Type B pancreatic cell (in vitro differentiated cells): ENCODE measurements at places on chromosomes 7 and 10. TPM values are rescaled to one million over a fixed set of nuclear protein-coding genes. Genes with fewer than 3 reads are reported as not detected.

Gene AKR1C1
- 14.5 and 18.6 TPM in 2 replicates for total RNA-seq

Gene CALN1
- total RNA-seq, result 1.6 and 1.9 TPM in 2 replicates

Gene TMEM270
- 0.57 TPM in 1 of 2 replicates, not detected in the other for total RNA-seq

Gene CPXM2
- 15.0 and 51.1 TPM in 2 replicates for total RNA-seq

DNA sequence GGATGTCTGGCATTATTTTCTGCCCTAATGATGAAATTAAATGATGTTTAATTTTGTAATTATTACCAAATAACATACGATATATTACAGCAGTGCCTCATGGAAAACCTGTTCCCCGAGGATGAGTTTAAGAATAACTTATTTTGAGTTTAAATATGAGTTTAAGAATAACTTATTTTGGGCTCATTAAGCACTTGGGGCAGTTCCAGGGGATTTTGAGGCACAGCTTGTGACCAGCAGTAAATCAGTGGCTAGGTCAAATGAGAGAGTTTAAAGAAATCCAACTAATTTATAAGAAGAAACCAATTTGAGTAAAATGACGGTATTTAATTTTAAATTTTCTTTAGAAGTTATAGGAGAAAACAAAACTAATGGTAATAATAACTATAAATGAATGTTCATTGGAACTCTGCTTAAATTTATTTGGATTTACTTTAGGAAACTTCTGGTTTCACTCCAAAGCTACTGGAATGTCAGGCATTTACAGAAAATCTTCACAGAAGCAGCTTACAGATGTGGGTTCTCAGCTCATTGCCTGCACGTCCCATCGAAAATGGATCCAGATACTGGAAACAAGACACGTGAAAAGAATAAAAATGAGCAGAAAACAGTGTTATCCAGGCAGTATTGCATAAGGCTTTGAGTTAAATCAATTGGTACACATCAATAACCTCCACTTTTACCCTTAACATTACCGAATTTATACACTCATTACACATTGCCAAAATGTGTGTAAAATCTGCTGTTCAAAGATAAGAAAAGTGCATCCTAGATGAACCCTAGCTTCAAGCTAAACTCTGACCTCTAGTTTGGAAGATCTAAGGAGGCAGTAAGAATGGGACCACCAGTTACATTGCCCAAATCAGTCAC is 784.5 kb upstream of the IGFBP3 start:
- DNase-seq, result no peak

- DNase-seq, result no peak
These were observed 1.7 kb downstream of the TRIM8 start for GRCh38 chr10:102645741-102646609.

Gene SFRP4
- 0.14 and 4.4 TPM in 2 replicates for total RNA-seq

DNA sequence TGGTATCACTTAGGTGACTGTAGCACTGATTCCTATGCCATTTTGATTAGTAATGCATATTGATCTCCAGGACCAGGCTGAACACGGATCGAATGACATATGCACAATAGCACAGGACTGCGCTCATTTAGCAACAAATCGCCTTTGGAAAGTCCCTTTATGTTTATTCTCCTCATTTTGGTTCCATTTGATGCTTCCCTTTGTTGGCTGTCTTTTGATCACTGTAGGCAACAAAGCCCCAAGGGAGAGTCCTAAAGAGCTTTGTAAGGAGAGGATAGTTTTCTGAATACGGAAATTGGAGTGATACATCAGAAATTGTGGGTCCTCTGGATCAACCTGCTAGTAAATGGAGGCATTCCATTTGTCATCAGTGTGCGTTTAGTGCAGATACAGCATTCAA is 1111.4 kb downstream of the SORCS1 start:
- DNase-seq, result no peak

DNA sequence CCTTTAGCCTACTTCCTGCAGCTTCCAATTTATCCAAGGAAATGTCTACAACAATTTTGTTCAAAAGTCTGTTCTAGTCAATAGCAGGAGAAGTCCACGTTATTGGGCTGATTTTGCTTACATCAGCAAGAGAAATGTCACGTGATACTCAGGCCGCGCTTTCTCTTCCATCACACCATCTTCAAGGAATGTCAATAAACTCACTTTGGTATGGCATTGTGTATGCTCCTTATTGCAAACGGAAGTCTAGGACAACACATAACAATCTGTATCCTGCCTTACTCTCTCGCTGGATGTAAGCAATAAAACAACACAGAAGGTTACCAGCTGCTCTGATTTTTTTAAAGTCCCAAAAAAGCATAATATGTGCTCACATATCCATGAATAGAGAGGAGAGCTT is 17.1 kb upstream of the STK17A start:
- no peak for DNase-seq

GRCh38 chr7:216360-217300 is 24.3 kb downstream of the FAM20C start:
- no peak for DNase-seq

Gene TEX36
- not detected in 2 replicates for total RNA-seq

Gene ANLN
- total RNA-seq, result 23.8 and 68.3 TPM in 2 replicates

- DNase-seq, result no peak
These were observed 126.7 kb upstream of the CALN1 start for GRCh38 chr7:72538856-72539255.

Gene LIPJ
- total RNA-seq, result 0.12 and 0.29 TPM in 2 replicates

DNA sequence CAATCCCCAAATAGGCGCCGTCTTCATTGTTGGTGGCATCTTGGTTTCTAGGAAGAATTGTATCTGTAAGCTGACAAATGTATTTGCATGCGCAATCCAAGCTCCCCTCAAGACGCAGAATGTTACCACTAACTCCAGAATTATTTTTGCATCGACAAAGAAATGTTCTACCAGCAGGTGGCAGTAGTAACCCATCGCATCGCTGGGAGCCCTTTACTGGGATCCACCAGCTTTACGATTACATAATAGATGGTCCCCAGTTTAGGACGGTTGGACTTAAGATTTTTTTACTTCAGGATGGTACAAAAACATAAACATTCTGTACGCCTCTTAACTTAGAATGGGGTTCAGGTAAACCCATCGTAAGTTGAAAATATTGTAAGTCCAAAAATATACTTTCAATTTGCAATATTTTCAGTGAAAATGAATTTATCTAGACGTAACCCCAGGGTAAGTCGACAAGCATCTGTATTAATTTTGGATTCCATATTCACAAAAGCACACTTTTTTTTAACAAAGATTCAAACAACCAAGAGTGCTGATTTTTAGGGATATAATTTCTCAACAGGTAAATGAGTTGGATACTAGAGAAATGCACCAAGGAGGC is 114.0 kb upstream of the COBL start:
- no peak for DNase-seq

DNA sequence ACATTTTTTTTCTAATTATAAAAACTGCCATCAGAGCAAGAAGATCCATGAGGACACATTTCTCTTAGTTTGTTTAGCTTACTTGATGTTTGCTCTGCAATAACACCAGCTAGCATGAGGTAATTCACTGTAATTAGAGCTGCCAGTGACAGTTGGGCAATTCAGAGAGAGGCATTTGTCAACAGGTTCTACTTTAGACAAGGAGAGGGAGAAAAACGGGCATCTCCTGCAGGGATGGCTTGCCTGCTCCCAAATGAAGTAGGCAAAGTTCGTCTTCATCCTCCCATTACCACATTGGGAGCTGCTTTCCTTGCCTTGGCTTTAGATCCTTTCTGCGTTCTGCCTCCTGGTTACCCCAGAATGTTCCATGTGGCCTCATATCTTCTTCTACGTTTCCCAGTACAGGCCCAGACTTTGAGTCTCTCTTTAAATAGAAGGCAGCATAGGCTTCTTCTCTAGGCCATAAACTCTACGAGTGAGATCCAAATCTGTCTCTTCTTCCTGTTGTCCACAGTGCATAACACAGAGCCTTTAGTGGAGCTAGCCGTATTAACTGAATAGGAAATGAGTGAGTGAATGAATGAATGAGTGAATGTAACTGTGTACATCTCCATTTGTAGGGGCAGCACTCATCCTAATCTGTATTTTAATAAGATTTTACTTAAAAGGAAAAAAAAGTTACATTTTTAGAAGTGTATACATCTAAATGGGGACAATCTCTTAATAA is 21.2 kb downstream of the ASB15 start:
- no peak for DNase-seq

Gene GPR146
- total RNA-seq, result 1.2 TPM in 2 replicates

DNA sequence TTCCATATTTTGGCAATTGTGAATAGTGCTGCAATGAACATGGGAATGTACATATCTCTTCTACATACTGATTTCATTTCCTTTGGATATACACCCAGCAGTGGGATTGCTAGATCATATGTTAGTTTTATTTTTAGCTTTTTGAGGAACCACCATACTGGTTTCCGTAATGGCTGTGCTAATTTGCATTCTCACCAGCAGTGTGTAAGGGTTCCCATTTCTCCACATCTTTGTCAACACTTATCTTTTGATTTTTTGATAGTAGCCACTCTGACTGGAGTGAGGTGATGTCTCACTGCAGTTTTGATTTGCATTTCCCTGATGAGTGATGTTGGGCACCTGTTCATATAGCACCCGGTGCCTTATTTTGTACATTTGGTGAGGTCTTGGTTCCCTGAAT is 519.6 kb downstream of the REEP3 start:
- no peak for DNase-seq

GRCh38 chr7:110877016-110877415 is 213.9 kb upstream of the LRRN3 start:
- no peak for DNase-seq

- DNase-seq, result no peak
These were observed 81.3 kb upstream of the CUX1 start for GRCh38 chr7:101736084-101736483.

- DNase-seq, result no peak
These were observed 428.4 kb upstream of the TEX47 start for GRCh38 chr7:89223900-89224395.

Gene WAPL
- 41.3 and 42.4 TPM in 2 replicates for total RNA-seq

- DNase-seq, result no peak
These were observed at the start of gene LRCH4 for GRCh38 chr7:100585511-100586265. Gene LRCH4 (minus strand): TSS chr7:100586129. CDS start chr7:100586100, 29 bp downstream.

- no peak for DNase-seq
These were observed 196.8 kb downstream of the REEP3 start for GRCh38 chr10:63718006-63718405.

DNA sequence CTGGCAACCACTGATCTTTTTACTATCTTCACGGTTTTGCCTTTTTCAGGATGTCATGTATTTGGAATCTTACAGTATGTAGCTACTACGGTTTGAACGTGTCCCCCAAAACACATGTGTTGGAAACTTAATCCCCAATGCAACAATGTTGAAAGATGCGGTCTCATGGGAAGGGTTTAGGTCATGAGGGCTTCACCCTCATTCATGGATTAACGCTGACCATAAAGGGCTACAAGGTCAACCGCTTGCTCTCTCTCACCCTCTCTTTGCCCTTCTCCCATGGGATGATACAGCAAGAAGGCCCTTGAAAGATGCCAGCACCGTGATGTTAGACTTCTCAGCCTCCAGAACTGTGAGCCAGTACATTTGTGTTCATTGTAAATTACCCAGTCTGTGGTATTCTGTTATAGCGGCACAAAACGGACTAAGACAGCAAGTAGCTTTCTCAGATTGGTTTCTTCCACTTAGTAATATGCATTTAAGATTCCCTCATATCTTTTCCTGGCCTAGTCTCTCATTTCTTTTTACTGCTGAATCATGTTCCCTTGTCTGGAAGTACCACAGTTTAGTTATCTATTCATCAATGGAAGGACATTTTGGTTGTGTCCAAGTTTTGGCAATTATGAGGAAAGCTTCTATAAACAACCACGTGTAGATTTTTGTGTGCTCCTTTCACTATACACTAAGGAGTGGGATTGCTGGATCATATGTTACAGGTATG is 3.0 kb upstream of the CRYGN start:
- no peak for DNase-seq

DNA sequence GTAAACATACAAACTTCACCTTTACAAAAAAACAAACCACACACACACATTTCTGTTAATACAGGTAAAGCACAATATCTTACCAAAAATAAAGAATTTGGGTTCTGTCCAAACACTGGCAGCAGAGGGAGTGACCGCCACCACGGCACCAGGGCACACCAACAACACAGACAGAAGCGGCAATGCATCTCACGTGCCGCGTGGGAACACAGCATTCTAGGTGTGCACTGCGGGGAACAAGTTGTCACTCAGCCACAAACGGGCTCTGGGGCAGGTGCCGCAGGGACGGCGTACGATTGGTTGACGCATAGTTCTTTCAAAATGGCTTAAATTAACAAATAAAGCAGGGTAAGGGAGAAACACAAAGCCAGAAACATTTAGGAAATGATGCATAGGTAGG is 22.3 kb downstream of the PDGFA start:
- DNase-seq, result no peak

Gene STK31
- 0.43 and 0.74 TPM in 2 replicates for total RNA-seq

DNA sequence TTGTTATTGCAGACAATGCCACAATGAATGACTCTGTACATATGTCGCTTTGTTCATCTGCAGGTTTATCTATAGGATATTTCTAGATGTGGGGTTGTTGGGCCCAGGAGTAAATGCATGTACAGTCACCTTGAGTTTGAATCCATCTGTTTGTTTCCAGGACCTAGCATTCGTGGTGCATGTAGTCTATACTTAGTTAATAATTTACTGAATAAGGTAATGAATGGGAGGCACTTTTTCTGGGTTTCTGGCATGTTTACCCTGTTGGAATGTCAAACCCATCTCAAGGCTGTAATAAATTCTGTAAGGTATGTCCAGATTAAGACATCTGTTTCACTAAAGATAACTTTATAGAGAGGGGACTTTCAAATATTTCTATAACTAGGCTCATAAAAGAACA is 23.5 kb downstream of the HECTD2 start:
- no peak for DNase-seq

DNA sequence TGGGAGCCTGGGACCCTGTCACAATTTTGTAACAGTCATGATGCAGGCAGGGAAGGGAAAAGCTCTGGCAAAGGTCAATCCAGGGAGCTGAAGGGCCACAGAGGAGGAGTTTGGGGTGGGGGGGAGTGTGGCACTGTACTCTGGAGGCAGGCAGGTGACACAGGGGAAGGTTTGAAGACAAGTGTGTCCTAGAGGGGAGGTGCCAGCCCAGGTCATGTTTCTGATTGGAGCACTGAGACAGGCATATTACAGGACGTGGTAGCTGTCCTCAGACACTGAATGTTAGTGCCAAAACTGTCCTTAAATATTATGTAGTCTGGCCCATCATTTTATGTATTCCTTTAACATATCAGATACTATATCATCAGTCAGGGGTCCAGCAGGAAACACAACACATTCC is 75.6 kb upstream of the LRRC4 start:
- no peak for DNase-seq

Gene RGR
- total RNA-seq, result not detected in 2 replicates

Gene LIPK
- total RNA-seq, result 0.41 and 3.2 TPM in 2 replicates

Gene PLEKHS1
- 0.12 and 0.45 TPM in 2 replicates for total RNA-seq
